CD4-positive, alpha-beta T cell (primary cell): ENCODE measurements at places on chromosomes 12 and 14. TPM values are rescaled to one million over a fixed set of nuclear protein-coding genes. Genes with fewer than 3 reads are reported as not detected.

Gene PPP1R1A
- not detected for total RNA-seq

Gene KSR2
- total RNA-seq = 0.05 TPM

Gene RBP5
- total RNA-seq = not detected

Gene OTX2
- not detected for total RNA-seq

Gene LTBP2
- total RNA-seq = 0.47 TPM

Gene CCDC177
- total RNA-seq = not detected

Gene ADCY6
- not detected for total RNA-seq

Gene DPPA3
- total RNA-seq = not detected

Gene NEDD1
- total RNA-seq = 28.8 TPM

Gene MNAT1
- 15.9 TPM for total RNA-seq

Gene INHBC
- total RNA-seq = 0.33 TPM

Gene PFKM
- 9.3 TPM for total RNA-seq

Gene SLC11A2
- 43.6 TPM for total RNA-seq

Gene FGF23
- not detected for total RNA-seq

Gene TSPAN9
- total RNA-seq = 0.82 TPM

Gene GARIN6
- total RNA-seq = not detected

Gene PSMD9
- total RNA-seq = 29.5 TPM

Gene TGM1
- total RNA-seq = 3.5 TPM

Gene HAL
- 0.25 TPM for total RNA-seq

DNA sequence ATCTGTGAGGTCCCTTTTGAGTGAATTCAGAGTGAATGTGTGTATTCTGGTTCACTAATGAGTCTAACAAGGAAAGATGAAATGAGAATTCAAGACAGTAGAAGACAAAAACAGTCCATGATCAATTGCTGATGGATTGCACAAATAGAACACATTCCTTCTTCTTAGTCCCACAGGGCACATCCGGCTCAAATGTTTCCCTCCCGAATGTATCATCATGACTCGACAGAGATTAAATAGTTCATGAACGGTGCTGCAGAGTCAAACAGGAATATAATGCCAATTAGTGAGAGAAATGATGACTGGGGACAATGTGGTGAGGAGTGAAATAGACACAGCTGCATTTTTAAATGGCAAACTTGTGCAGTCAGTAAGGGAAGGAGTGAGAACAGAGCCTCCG, 11.5 kb upstream of the SFSWAP start:
- no peak for DNase-seq

- DNase-seq = no peak
These were observed 87.4 kb upstream of the PKP2 start for GRCh38 chr12:32983968-32984367.

DNA sequence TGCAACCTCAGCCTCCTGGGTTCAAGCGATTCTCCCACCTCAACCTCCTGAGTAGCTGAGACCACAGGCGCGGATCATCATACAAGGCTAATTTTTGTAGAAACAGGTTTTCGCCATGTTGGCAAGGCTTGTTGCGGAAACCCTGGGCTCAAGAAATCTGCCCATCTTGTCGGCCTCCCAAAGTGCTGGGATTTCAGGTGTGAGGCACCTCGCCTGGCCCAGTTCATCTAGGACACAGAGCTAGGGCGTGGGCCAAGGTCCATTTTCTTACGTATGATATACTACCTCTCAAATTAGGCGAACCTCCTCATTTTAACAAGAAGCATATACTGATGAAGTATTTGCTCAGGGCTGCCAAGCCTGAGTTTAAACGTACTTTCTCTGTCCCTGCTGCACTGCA, 2.1 kb downstream of the RPS29 start:
- DNase-seq = no peak

DNA sequence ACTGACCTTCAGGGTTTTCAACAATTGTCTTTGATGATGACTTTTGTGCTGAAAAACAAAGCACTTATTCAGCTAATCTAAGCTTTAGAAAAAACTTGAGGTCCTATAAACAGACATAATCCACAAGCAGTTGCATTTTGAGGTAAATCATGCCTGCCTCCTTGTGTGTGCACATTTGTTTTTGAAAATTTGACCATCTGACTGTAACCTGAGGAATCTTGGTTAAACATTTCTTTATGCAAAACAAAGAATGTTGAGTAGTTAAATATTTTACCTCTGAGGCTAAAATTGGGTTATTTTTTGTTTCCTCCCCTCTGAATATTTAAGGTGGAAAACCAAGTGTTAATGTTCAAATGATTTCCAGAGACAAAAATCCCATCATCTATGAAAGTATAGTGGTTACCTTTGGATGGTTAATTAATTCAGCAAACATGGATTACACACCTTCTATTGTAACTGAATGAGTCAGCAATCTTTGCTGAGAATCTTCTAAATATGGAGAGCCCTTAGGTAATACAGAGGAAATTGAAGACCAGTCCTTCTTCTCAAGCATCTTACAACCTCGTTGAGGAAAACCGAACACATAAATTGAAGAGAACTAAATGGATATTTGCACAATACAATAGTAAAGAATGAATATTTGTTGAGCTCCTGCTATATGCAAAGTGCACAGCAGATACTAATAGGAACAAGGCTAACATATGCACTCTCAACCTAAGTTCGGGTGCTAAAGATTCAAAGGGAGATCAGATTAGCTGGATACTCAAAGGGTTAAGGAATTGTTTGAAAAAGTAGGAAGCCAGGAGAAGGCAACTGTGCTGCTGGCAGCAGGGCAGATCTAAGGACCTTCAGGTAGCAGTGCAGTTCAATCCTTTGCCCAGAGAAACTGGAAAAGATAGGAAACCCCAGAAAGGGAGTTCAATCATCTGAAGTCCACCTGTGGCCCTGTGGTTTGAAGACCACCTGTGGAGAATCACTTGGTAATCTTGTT, 115.2 kb downstream of the BMP4 start:
- DNase-seq = no peak

- DNase-seq = no peak
These were observed 111.1 kb upstream of the PLEKHA5 start for GRCh38 chr12:19018302-19018970.

DNA sequence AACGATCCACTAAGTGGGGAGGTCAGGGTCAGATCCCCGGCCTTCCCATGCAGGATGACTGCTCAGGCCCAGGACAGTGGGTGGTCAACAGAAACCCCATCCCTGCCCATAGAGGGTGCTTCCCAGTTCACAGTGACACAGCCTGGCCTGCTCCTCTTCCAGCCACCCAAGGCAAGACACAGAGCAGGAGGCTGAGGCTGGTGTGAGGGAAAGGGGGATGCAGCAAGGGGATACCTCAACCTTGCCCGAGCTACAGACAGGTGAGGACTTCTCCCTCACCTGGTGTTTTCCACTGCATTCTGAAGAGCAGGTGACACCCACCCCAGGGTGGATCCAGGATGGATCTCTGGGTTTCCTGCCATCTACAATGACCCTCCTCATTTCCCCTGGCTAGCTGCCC, 106.7 kb downstream of the KIF26A start:
- DNase-seq = no peak

DNA sequence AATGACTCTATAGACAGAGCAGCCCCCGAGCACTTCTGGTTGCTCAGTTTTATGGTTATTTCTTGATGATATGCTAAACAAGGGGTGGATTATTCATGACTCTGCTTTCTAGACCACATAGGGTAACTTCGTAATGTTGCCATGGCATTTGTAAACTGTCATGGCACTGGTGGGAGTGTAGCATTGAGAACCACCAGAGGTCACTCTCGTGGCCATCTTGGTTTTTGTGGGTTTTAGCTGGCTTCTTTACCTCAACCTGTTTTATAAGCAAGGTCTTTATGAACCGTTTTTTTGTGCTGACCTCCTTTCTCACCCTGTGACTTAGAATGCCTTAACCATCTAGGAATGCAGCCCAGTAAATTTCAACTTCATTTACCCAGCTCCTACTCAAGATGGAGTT, 1036.2 kb upstream of the FLRT2 start:
- DNase-seq = no peak

DNA sequence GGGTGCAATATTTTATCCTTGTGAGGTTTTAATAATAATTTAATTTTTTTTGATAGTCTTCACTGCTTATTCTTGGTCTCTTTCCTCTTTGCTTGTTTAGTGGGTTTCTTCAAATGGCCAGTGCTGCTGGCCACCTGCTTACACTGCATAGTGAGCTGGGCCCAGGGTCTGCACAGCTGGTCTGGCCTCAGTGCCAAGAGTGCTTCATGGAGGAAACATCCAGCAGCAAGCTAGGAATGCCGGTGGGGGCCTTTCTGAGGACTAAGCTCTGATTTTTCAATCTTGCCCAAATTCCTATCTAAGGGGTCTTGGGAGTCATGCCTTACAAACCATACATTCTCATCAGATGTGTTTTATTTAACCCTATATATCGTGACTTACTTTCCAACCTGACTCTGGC, 13.3 kb upstream of the BDKRB2 start:
- no peak for DNase-seq

- no peak for DNase-seq
These were observed 133.6 kb upstream of the NCOR2 start for GRCh38 chr12:124700810-124701592.

DNA sequence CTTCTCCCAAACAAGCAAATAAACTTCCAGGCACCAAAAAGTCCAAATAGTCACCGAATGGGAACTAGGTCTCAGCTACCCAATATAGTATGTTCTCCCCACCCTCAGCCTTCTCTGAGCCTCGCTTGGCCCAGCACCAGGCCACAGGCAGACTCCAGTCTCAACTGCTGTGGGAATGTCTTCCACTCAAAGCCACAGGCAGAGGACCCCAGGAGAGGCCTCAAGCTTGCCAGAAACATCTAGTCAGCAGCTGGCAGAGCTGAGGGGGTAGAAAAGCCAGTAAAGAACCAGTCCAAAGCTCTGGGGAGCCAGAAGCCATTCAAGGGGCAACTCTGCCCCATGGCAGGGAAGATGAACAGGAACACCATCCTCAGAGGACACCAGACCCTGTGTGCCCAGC, 41.8 kb downstream of the FMNL3 start:
- no peak for DNase-seq

DNA sequence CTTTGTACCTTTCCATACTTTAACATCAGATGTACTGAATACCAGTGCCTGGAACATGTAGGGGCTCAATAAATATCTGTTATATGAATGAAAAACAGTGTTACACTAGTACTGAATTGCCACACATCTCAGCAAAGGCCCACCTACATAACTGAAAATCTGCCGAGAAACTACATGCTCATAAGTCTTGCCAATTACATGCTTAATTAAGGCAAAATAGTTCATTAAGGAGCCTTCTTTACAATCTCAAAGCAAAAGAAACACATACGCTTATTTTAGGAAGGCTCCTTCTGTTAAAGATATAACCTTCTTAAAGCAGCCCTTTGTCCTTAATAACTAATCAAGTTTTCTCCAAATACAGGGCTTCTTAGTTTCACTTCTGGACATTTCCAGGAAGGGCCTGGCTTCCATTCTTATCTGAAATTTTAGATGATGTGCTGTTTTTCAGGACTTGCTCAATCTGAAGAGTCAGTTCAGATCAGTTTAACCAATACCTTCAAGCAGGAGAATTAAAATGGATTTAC, 11.5 kb downstream of the LIMA1 start:
- no peak for DNase-seq

DNA sequence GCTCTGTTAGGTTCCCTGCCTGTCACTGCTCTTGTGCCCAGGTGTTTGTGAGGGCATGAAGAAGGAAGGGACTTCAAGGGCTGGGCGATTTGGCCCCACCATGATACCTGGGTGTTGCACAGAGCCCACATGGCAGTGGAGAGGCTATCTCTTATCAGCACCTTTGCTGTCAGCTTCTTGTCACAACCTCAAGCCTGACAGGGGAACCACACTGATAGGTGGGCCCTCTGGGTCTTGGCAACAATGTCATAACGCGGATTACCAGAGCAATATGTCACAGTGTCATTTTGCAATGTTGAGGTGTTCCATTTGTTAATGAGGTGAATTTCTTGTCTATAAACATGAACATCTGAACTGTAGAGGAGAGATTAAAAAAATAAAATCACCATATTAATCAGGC, 22.9 kb upstream of the CACNA1C start:
- DNase-seq = no peak

DNA sequence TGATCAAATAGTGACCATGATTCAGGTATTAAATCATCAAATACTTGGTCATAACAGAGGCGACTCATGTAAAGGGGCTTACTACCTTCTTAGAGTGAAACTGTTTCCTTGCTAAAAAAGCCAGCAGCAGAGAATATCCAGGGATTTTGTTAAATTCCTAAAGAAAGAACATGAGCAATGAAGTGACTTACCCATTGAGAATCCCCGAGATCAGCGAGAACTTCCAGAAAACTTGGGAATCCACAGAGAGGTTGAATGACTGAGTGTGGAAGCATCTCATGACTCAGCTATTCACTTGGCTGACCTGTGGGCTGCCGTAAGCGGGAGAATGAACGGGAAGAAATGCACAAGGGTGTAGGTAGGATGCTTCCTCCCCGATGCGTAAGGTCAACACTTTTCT, 85.3 kb upstream of the KCNA1 start:
- DNase-seq = no peak

DNA sequence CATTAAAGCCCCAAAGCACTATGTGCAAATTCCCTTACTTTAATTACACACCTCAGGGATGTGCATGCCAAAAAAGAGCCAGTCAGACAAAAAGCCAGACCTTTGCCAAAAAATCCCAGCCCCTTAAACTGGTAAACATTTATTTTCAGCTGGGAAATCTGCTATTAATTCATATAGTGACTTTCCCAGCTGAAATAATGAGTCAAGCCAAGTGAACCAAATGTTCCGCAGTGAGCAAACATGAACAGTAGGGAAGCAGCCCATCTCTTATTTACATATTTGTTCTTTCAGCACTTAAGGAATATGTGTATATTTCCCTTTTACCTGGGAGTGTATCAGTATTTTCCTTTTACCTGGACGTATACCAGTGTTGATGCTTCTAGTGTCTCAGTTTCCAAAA, 44.0 kb upstream of the OTX2 start:
- no peak for DNase-seq

- no peak for DNase-seq
These were observed 87.0 kb downstream of the ACTN1 start for GRCh38 chr14:68891851-68892660.

GRCh38 chr14:100651999-100652508, 64.8 kb upstream of the BEGAIN start:
- no peak for DNase-seq

- no peak for DNase-seq
These were observed 114.5 kb downstream of the ETV6 start for GRCh38 chr12:11763760-11764520.

GRCh38 chr14:97705976-97706375, 908.8 kb downstream of the VRK1 start:
- no peak for DNase-seq

GRCh38 chr12:5416571-5416970, 15.3 kb upstream of the NTF3 start:
- DNase-seq = no peak

DNA sequence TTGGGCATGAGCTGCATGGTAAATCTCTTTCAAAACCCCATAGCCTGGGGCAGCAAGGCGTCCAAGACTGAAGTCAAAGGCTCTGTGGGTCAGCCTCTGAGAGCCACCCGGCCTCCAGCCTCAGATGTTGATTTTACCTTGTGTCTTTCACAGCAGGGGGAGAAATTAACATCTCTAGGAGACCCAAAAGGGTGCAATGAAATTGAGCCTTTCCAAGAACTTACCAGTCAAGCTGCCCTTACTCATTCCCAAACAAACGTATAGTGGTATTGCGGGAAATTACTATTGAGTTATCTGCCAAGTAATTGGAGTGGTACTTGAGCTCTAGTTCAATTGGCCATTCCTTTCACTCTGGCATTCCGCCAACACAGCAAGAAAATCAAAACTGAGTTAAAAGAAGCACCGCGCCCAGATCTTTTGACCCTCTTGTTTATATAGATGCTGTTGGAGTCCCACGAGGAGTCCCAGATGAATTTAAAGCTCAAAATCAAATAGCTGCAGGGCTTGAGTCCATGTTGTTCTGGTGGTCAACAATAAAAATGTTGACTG, 380.7 kb upstream of the SYT1 start:
- DNase-seq = no peak

- no peak for DNase-seq
These were observed 2.8 kb downstream of the NKX2-8 start for GRCh38 chr14:36579573-36580140.
